Ovary (tissue), 10 donors: ENCODE measurements at places on chromosomes 11 and 22. TPM values are rescaled to one million over a fixed set of nuclear protein-coding genes. Genes with fewer than 3 reads are reported as not detected.

- DNase-seq = no peak
These were observed 454.6 kb downstream of the KCNA4 start for GRCh38 chr11:29562183-29562582.

GRCh38 chr11:13055200-13055599 is 46.1 kb downstream of the RASSF10 start:
- DNase-seq = no peak

DNA sequence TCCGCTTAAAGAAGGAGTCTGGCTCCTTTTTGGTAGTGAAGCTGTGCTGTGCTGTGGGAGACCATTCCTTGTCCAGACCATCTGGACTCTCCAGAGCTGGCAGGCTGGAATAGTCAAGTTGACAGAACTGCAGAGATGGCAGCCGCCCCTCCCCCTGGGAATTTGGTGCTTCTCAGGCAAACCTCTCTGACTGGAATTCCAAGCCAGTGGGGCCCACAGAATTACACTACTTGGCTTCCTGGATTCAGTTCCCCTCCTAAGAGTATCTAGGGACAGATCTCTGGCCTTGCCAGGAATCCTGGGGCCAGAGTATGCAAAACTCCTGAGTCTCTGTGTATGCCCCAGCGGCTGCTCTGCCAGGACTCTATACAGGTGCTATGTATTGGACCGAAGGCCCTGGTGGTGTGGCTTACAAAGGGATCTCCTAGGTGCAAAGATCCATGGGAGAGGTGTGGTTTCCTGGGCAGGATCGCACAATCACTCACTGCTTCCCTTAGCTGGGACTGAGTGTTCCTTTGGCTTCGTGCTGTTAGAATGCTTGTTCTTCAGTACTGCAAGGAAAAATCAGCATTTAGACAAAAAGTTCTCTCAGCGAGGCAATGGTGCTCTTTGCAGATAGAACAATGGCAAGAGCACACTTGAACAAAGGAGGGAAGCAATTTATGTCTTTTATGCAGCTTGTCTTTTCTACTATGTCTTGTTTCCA is 86.8 kb downstream of the PRMT3 start:
- no peak for DNase-seq

GRCh38 chr11:121487191-121487590 is 34.4 kb upstream of the SORL1-AS1 start:
- no peak for DNase-seq

DNA sequence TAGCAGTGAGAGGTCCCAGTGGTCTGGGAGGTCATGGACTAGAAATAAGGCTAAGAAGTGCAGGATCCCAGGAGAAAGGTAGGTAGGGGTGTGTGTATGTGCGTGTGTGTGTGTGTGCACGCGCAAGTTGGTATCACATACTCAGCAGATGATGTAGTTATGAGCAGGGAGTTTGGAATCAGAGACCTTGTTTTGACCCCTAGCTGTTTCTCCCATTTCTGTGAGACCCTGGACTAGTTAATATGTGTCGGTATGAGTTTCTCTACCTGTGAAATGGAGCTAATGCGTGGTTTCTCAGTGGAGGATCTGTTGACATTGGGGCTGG is 1.3 kb downstream of the SERPING1 start:
- peak; percentile 22 for DNase-seq

GRCh38 chr22:36332623-36333332 is 55.0 kb downstream of the MYH9 start:
- no peak for DNase-seq

DNA sequence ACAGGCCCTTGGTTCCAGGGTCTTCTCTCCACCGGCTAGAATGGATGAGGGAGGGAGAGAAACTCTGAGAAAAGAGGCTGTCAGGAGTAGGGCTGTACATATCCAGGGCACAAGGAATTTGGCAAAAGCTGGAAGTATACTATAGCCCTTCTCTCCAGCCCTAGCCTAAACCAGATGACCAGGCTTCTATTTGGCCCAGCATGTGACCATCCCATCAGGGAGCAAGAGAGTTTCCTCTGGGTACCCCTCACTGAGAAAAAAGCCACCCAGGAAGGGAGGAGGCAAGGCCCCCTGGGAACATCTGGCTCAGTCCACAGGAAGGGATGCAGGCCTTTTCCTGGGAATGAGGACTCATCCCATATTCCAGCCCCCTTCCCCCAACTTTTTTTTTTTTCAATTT is 8.3 kb downstream of the CD44 start:
- no peak for DNase-seq

GRCh38 chr11:27991736-27992135 is 116.2 kb downstream of the KIF18A start:
- no peak for DNase-seq

DNA sequence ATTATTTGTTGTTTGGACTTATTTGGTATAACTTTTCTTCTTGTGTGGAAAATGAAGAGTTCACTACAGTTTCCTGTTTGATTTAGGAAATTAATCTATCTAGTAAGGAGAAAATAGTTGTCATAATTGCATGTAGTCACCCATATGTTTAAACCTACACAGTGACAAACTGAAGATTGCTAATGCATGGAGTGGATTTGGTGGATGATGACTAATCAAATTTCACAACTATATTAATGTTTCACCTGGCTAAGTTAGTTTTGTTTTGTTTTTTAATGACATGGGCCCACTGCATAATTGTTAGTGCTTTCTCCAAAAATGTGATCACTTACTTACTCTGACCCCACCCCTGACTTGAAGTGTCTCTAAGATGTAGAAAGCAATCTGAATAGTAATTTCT is 170.6 kb downstream of the DYNC2H1 start:
- DNase-seq = no peak

DNA sequence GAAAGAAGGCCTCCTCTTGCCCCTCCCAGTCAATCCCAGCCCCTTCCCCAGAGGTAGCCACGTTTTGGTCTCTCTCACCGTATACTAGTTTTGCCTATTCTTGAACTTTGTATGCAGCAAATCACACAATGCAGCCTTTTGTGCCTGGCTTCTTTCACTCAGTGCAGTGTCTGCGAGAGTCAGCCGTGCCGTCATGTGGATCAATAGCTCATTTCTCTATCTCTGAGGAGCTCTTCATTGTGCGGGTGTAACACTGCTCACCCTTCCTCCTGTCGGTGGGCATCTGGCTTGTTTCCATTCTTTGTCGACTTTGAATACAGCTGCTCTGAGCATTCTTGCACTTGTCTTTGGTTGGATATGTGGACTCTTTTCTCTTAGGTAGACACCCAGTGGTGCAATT is 146.5 kb downstream of the CACNA1I start:
- no peak for DNase-seq

The LRFN4 gene
- polyA plus RNA-seq = not detected

The PLET1 gene
- polyA plus RNA-seq = not detected

The RAPSN gene
- polyA plus RNA-seq = not detected

The STK33 gene
- polyA plus RNA-seq = 15.1 TPM
